ENCODE measurements at places on chromosomes 11 and 22.
A peak's percentile ranks its signal among the peaks of the same experiment; 100 is the strongest.

- no peak for DNase-seq
These were observed 1.2 kb downstream of the GAS2L1 start for GRCh38 chr22:29307596-29308147.

- no peak for DNase-seq
These were observed 478 bp downstream of the FAU start for GRCh38 chr11:65121447-65121864.

GRCh38 chr11:22552885-22553284 is 72.7 kb downstream of the FANCF start:
- DNase-seq: no peak

DNA sequence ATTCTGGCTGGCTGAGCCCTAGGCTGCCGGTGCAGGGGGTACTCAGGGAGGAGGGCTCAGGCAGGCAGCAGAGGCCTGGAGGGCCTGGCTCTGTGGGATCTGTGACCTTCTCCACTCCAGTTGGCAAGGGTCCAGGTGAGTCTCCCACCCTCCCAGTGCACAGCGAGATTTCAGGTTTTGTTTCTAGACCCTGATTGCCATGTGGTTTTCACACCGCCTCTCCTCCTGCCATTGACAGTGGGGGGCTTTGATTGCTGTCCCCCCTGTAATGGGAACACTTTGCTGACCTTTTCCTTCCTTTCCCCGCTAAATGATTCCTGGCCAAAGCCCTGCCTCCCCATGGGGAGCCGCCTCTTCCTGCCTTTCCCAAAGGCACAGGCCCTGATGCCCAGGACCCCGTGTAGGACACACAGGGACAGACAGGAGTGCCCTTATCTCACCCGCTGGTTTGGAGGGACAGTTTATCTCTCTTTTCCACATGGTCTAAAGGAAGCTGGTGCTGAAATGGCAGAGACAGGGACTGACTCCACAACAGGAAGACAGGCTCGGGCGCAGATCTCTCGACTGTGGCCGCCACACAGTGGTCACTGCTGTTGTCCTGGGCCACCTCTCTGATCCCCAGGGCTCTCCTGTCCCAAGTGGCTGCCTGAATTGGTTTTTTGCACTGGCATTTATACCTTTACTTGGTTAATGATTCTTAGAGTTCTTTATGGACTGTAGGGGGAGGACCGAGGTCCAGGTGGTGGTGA is 43.4 kb downstream of the BCR start:
- no peak for DNase-seq

GRCh38 chr11:13963949-13964770 is 1.6 kb downstream of the SPON1 start:
- DNase-seq: no peak

- no peak for DNase-seq
These were observed 110.6 kb downstream of the NECTIN1 start for GRCh38 chr11:119618208-119618909.

GRCh38 chr11:1729692-1730011 is 20.7 kb downstream of the IFITM10 start:
- DNase-seq: no peak

DNA sequence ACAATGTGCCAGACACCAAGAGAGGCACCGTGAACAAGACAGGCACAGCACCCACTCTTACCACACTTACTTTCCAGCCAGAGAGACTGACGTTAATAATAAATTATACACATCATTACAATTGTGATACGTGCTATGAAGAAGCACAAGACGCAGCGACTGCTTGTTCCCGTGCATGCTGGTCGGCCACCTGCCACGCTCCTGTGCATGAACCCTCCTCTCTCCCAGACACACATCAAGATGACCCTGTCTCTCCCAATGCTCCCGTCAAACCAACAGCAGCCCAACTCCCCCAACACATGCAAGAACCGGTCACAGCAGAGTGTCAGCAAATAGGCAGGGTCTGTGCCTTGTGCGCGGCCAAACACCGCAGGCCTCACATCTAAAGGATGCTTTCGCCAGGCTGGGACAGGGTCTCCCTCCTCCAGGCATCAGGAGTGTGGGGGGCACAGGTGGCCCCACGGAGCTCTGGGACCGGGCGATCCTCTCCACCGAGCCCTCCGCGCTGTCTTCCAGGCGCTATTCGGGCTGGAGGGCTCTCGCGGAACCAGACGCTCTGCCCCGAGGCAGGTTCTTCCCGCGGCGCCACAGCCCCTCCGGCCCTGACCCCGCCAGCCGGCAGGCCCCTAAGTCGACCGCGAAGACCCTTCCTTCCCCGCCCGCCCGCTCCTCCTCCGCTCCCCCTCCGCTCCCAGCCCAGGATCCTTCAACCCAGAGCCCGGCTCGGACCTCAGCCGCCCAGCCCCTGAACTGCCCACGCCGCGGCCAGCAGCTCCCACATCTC is 533 bp downstream of the SERGEF start:
- no peak for DNase-seq

- DNase-seq: no peak
These were observed 168.3 kb downstream of the BRD1 start for GRCh38 chr22:49659281-49659923.

GRCh38 chr11:35245786-35246185 is 106.8 kb downstream of the CD44 start:
- DNase-seq: no peak

GRCh38 chr22:32055069-32055468 is 12.0 kb downstream of the SLC5A1 start:
- DNase-seq: no peak

DNA sequence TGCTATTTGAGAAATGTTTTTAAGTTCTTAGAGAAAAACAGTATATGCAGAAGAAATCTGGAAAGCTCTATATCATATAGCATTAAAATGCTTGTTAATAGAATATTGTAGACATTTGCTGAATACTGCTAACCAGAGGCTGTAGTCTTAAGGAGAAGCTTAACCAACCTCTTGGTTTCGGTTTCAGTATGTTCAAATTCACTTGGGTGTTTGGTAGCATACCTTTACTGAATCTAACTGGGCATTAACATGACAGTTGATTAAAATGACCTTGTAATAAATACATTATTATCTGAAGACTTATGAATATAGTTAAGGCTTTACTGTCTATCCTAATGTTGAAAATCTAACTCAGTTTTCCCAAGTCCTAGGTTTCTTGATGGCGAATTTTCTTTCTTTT is 5.4 kb downstream of the PCF11 start:
- DNase-seq: no peak

- DNase-seq: no peak
These were observed 5.3 kb downstream of the SERPIND1 start for GRCh38 chr22:20779014-20779817.

DNA sequence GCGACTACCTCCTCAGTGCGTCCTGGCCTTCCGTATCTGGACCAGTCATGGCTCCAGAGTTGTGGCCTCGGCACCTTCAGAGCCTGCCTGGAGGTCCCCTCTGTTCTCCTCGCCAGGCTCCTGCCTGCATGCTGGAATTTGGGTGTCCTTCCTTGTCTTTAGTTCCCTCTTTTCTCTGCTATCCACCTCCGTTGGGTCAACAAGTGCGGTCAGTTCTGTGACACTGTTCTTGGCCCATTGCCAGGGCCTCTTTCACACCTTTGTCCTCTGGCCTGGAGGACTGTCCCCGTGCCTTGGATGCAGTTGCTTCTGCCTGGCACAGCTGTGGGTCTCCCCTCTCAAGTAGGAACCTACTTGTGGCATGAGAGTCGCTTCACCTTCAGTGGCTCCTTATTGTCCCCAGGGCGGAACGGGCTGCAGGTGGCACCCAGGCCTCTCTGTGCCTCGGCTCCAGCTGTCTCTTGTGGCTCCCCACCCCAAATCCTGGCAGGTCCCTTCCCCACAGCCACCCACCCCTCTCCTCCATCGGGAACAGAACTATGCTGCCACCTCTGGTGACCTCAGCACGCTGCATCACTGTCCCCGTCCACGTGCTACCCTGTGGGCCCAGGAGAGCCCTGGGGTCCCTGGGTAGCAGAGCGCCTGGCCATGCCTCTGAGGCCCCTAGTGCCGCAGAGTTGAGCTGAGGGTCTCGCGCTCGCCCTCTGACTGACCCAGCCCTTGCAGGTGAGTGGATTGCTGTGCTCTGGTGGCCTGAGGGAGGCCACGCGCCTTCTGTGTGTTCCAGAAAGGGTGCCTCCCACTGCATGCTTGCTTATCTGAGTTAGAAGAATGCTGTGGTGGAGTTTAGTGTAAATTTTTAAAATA is 4.7 kb downstream of the DGCR8 start:
- DNase-seq: no peak

GRCh38 chr11:63762654-63763495 is 5.7 kb downstream of the ZFTA start:
- DNase-seq: no peak

DNA sequence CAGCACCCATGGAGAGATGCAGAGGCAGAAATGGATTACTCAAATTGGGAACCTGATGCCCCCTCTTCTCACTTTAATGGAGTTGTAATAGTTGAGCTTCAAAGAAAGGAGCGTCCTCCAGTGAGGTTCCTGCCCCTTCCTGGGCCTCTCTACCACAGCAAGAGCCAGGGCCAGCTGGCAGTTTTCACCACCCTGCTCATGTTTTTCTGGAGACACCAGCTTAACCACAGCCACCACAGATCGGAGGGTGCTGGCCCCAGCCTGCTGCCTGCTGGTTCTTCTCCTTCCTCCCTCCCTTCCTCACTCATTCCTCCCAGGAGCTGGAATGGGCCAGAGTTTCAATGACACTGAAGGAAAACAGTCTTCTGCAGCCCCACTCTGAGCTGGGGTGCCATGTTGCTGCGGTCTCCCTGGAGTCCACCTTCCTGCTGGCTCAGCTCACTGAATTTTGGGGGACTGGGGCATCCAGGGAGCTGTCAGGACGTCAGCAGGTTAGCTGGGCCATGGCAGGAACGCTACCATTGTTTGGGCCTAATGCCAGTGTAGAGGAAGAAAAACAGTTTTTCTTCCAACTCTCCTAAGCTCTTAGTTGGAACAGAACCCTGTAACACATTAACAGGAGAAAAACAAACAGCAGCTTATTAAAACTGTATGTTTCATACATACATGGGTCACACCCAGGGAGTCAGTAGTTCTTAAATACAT is 57.7 kb downstream of the TRAF6 start:
- DNase-seq: no peak

GRCh38 chr11:96317985-96318384 is 25.0 kb downstream of the MAML2 start:
- DNase-seq: no peak

DNA sequence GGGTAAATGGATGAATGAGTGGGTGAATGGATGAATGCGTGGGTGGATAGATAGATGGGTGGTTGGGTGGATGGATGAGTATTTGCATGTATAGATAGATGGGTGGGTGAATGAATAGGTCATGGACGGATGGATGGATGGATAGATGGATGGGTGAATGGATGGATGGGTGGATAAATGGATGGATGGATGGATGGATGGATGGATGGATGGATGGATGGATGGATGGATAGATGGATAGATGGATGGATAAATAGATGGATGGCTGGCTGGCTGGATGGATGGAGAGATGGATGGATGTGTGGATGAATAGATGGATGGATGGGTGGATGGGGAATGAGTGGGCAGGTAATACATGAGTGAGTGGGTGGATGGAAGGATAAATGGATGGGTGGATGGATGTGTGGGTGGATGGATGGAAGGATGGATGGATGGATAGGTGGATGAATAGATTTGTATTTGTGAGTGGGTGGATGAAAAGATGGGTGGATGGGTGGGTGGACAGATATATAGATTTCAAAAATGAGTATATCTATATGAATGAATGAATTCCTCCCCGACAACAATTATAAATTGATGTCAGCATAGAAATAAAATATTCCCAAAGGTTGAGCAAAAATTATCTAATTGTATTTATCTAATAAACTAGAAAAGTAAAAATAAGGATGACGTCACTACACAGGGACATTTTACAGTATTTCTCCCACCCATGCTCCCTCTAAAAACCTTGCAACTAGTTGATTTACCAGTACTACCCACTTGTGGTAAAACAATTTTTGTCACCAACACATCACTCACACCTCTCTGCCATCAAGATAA is 563 bp upstream of the CRTAM start:
- DNase-seq: no peak

DNA sequence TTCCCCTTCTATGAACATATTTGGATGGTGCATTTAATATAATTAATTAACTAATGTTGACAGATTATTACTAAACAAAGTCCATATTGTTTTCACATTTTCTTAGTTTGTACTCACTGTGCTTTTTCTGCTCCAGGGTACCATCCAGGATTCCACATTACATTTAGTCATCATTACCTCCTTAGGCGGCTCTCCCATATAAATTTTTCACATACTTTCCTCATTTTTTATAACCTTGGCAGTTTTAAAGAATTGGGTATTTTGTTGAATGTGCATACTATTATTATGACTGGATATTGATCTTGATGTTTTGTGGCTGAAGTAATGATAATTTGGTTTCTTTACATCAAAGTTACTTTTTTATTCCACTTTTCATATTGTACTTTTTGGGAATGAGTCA is 755.6 kb upstream of the ANO3 start:
- DNase-seq: no peak

DNA sequence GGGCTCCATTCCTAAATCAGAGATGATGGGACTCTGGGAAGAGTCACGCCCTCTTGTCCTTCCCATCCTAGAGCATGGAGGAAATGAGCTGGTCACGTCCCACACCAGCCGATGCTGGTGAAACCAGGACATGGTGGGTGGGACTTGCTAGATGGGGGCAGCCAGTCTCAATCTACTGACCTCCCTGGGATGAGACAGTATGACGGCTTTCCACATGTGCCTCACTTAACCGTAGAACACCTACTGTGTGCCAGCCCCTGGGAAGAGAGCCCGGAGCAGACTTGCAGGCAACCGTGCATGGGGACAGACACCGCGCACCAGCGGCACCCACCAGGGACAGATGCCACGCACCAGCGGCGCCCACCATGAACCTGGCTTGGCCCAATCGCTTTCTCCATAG is 3.8 kb downstream of the OSBPL5 start:
- DNase-seq: no peak

DNA sequence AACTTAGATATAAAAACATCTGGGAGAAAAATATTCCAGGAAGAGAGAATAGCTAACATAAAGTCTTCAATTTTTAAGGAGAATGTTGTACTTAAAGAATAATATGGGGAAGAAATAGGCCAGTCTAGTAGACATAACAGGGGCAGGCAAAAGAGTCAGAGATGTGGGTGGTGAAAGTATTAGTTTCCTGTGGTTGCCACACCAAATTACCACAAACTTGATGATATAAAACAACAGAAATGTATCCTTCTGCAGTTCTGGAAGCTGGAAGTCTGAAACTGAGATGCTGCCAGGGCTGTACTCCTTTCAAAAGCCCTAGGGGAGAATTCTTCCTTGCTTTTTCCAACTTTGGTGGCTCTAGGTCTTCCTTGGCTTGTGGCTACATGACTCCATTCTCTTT is 1309.7 kb downstream of the LRRC4C start:
- no peak for DNase-seq

DNA sequence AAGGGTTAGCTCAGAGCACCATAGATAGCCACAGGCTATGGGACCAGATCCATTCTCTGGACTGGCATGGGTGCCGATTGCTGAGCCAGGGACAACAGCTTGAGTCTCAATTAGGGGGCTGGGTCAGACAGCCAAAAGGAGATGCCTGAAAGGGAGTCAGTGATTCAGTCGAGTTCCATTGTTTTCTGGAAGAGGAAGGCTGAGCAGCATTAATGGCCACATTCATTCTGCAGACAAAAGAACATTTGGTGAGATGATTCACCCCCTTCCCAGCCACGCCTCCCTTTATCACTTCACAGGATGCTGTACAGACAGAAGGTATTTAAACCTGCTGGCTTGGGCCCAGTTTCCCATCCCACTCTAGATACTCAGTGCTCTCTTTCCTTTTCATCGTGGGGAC is 131.9 kb downstream of the ADAMTS15 start:
- peak; percentile 94 for DNase-seq

All from brain microvascular endothelial cell (primary cell).